Activated CD4-positive, alpha-beta memory T cell treated with anti-CD3 and anti-CD28 coated beads, Interleukin-2, amount 10 ng/mL, durations not matched to agents 7 days and 5 days (primary cell): ENCODE measurements at places on chromosomes 11 and 22. TPM values are rescaled to one million over a fixed set of nuclear protein-coding genes. Genes with fewer than 3 reads are reported as not detected.

GRCh38 chr11:121059605-121060004 is 35.7 kb downstream of the TBCEL start:
- H3K27ac ChIP-seq = no peak overlapping the region
- no peak overlapping the region for H3K4me3 ChIP-seq
- H3K4me1 ChIP-seq = peaks cover 13% of the 10 kb centered on the region
- H3K27me3 ChIP-seq = no peaks in the 10 kb centered on the region
- no peak for DNase-seq

DNA sequence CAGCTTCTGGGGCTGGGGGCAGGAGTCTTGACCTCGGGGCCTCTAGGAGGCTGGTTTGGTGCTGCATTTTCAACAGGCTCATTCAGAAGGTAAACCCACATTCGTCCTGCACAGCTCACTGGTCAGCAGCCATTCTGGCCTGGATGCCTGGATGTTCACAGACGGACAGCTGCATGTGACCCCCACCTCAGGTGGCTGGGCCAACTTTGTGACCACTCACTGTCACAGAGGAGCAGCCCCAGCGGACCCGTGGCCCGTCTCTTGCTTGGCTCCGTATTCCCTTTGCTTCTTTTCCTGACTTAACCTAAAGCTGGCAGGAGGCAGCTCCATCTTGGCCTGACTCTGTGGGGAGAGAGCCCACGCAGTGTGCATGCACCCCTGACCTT is 8.2 kb downstream of the DGCR8 start:
- H3K4me3 ChIP-seq = no peak overlapping the region
- DNase-seq = no peak
- H3K27ac ChIP-seq = no peak overlapping the region
- H3K36me3 ChIP-seq = peaks cover 71% of the 10 kb centered on the region
- H3K4me1 ChIP-seq = peaks cover 42% of the 10 kb centered on the region

GRCh38 chr11:85464283-85464682 is 162.9 kb downstream of the DLG2 start:
- H3K27me3 ChIP-seq = no peaks in the 10 kb centered on the region
- H3K4me1 ChIP-seq = no peaks in the 10 kb centered on the region
- H3K27ac ChIP-seq = no peak overlapping the region
- no peaks in the 10 kb centered on the region for H3K36me3 ChIP-seq
- no peak overlapping the region for H3K4me3 ChIP-seq

DNA sequence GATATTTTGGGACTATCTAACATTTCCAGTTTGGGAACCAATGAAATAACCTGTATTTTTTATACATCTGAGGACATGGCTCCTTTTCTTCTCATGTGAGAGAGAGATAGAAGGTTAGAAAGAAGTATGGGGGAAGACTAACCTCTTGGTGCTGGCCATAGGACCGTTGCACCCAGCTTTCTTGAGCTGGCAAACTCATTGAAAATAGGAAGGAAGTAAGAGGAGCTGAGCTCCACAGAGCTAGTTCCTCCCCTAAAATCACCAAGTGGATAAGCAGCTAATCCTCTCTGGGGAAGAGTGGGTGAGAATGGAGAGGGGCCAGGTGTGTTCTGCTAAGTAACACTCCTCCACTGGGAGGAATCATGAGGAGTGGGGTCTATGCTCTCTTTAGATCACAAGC is 387.4 kb upstream of the CADM1 start:
- no peaks in the 10 kb centered on the region for H3K36me3 ChIP-seq
- H3K4me3 ChIP-seq = no peak overlapping the region
- H3K27me3 ChIP-seq = no peaks in the 10 kb centered on the region

GRCh38 chr22:20114506-20115475 is 1.1 kb upstream of the RANBP1 start:
- peak overlapping the region; percentile 84 for H3K4me3 ChIP-seq
- DNase-seq = no peak
- no peaks in the 10 kb centered on the region for H3K27me3 ChIP-seq
- H3K27ac ChIP-seq = peak overlapping the region; percentile 52
- peaks cover 59% of the 10 kb centered on the region for H3K36me3 ChIP-seq
- peaks cover 45% of the 10 kb centered on the region for H3K4me1 ChIP-seq

DNA sequence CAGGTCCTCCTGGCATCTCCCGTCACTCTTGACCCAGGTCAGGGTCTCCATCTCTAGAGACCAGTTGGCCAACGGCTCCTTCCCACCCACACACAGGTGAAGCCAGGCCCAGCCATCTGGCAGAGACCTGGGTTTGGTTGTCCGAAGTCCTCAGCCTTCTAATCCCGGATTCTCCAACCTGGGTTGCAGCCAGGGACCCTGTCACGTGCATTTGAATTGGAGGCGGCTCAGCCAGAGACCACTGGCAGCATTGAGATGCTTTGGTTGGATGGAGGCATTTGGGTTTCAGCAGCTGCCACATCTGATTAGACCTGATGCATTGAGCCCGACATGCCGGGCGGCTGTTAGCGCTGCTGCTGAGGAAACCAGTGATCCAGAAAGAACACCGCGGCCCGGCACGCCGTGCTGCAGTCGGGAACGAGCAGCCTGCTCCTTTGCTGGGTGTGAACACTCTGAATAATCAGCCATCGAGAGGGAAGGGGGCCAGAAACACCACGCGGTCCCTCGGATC is 163.2 kb downstream of the BRD1 start:
- H3K4me1 ChIP-seq = peaks cover 12% of the 10 kb centered on the region
- peaks cover 6% of the 10 kb centered on the region for H3K27me3 ChIP-seq
- no peak overlapping the region for H3K4me3 ChIP-seq
- H3K27ac ChIP-seq = no peak overlapping the region

GRCh38 chr11:3902441-3902840 is 47.0 kb downstream of the STIM1 start:
- no peaks in the 10 kb centered on the region for H3K27me3 ChIP-seq
- H3K27ac ChIP-seq = no peak overlapping the region

Gene PANX3
- total RNA-seq = not detected
